ENCODE measurements at places on chromosomes 12 and 14. TPM values are rescaled to one million over a fixed set of nuclear protein-coding genes. Genes with fewer than 3 reads are reported as not detected.

GRCh38 chr12:115790526-115790925 lies 487.0 kb downstream of the MED13L start:
- DNase-seq = no peak

GRCh38 chr14:86055512-86056075 lies 525.6 kb downstream of the FLRT2 start:
- DNase-seq = no peak

DNA sequence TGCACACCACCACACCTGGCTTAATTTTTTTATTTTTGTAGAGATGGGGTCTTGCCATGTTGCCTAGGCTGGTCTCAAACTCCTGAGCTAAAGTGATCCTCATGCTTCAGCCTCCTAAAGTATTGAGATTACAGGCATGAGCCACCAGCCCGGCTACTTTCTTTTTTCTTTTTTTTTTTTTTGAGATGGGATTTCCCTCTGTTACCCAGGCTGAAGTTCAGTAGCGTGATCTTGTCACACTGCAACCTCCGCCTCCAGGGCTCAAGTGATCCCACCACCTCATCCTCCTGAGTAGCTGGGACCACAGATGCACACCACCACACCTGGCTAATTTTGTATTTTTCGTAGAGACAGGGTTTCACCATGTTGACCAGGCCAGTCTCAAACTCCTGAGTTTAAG lies 51.1 kb downstream of the LIMA1 start:
- no peak for DNase-seq

DNA sequence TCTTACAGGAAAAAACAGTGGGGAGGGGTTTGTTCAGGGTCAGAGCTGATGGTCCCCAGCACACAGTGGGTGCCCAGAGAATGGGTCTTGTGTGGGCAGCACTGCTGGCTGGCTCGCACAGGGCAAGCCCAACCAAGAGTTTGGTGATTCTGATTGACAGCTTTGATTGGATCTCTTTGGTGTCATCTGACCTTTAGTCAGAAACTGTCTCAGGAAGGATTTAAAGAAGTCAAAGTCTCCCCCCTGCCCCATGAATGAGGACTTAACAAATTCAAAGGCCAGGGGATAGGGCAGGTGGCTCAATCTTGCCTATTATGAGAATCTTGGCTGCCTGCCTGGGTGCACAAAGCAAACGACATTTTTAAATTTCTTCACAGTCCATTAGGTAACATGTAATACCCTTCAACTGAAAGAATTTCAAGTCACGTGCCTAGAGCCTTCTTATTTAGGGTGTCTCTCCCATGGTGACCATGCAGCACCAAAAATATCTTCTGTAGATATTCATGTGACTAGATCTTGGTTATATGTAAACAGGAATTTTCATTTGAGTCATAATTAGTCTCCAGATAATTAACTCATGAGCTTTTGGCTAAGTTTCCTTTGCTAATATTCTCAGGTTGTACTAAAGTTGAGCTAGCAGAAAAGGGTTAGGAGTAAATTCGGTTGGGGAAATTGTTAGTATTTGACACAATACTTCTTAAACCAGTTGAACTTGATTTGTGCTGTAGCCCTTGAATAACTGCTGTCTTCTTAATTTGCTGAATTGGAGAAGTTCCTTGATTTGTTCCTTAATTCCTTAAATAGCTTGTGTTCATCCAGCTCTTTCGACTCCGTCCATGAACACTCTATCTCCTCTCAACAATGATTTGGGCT lies 54.5 kb upstream of the HECTD1 start:
- DNase-seq = no peak

DNA sequence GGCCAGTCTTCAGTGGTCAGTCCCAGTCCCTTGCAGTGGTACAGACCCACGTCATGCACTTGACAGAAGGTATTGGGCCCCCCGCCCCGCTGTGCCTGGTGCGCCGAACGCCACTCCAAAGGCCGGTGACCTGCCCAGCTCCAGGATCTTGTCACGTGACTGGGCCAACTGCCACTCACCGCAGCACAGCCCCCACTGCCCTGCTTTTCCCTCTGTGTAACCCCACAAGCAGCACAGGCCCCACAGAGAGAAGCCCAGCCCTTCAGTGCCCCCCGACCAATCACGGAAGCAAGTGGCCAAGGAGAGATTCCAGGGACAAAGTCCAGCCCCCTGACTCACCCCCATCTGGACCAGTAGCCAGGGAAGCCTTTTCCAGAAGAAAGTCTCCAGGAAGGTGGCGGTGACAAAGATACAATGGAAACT lies 498 bp downstream of the GPR132 start:
- peak; percentile 56 for DNase-seq

GRCh38 chr14:34164162-34164864 lies 213.4 kb upstream of the EGLN3 start:
- no peak for DNase-seq

GRCh38 chr12:96213869-96214268 lies 19.7 kb downstream of the ELK3 start:
- no peak for DNase-seq

DNA sequence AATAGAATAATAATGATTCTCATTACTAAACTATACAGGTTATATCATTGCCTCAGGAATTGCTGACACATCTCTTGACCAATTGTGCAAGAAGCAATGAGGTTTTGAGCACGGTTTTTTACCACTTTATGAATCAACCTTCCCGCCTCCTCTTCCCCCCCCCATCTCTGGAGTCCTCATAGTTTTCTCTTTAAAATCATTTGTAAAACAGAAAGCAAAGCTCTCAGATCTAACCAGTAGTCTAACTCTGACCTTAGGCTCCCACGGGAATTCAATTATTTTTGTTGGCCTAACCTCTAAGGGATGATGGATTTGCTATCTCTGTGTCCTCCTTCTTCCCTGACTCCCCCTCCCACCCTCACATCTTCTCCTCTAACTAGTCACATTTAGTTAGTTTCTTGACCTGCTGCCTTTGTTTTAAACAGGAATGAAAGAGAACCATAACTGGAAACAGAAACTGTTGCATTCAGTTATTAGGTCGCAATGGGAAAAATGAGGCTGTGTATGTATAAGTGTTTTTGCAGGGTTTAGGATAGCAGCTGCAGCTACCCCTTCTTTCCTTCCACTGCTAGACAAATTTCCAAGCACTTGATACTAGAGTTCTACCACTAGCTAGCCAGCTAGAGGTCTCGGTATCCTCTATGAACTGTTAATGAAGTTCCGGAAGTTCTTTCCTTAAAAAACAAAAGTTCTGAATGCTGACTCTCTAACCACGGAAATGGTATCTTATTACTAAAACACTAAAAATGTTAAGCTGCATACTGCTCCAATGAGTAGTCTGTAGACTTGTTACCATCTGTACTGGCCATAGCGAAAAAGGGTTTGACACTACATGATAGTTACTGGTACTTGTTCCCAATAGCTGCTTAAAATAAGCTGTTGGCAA lies 65.4 kb downstream of the TAOK3 start:
- peak; percentile 54 for DNase-seq

DNA sequence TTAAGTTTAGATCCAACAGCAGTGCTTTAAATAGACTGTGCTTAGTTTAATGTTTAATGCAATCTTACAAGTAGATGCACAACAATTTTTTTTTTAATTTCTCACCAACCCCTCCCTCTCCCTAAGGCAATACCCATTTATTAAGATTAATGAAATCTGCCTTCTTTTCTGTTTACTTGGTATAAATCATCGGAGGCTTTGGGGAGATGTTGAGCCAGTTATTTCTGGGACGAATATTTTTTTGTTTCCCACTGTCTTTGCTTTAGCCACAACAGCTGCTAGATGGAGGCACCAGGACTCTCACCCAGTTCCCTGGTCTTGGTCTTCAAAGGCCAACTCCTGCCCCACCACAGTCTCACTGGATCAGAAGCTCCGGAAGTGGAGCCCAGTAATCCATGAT lies 113.4 kb downstream of the PLXNC1 start:
- DNase-seq = no peak

GRCh38 chr12:54044425-54045103 lies 9.1 kb upstream of the HOXC4 start:
- no peak for DNase-seq

DNA sequence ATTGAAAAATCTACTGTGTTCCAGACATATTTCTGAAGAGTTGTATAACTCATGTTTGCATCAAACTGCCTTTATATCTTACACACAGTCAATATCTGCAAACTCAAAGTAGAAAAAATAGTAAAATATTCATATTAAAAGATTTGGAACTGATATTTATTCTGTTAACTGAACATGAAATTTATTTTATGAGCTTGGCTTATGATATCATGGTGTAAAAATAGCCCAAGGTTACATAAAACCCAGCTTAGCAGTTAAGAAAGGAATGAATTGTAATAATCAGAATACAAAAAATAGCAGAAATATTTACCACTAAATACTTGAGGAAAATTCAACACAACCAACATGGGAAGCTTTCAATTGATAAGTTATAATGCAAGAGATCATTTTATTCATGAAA lies 367.9 kb downstream of the FLRT2 start:
- no peak for DNase-seq

GRCh38 chr14:93115069-93115820 lies 480 bp downstream of the ITPK1 start:
- peak; percentile 92 for DNase-seq

DNA sequence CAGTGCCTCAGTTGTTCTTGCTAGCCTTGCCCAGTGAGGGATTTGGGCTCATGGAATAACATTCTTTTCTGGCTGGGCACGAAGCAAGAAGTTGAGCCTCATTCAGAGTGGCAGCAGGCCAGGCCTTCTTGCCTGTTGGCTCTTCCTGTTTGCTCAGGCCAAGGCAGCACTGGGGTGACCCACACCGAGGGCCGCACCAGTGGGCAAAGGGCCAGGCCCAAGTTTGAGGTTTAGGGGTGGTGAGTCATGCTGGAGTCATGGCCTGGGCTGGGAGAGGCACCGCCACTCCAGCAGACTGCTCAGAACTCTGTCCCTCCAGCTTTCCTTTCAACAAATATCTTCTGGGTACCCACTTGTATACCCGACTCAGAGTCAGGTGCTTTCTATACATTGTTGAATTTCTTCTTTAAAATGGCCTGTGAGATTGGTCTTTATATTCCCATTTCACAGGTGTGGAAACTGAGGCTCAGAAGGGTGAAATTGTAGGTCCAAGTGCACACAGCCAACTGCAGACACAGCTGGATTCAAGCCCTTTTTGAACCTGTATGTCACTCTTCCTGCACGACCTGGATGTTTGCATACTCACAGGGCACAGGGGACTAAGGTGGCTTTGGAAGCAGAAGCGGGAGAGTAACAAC lies 279.4 kb downstream of the FOXN3 start:
- DNase-seq = no peak

DNA sequence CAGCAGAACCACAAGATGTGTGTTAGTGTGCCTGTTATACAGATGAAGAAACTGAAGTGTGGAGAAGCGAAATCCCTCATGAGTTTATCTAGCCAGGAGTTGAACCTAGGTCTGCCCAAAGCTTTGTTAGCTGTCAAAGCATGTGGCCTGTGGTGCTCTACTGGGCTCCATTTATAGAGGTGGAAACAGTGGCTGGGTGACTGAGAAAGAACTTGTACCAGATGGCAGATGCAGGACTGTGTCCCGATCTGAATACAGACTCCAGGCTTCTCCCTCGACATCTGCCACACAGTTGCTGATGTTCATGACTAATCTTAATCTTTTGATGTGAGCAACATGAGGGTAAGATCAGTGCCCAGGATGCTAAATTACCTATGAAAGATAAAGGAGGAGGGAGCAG lies 89.1 kb downstream of the C12orf75 start:
- DNase-seq = no peak

GRCh38 chr12:100794441-100795173 lies at the start of gene ANO4:
ANO4 (plus strand) TSS chr12:100794776; CDS start chr12:100901786, 107,010 bp downstream.
- no peak for DNase-seq

DNA sequence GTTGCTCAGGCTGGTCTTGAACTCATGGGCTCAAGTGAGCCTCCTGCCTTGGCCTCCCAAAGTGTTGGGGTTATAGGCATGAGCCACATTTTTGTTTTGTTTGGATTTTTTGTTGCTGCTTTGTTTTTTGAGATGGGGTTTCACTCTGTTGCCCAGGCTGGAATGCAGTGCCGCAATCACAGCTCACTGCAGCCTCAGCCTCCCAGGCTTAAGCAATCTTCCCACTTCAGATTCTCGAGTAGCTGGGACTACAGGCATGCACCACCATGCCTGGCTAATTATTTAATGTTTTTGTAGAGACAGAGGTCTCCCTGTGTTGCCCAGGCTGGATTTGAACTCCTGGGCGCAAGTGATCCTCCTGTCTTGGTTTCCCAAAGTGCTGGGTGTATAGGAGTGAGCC lies 5.7 kb upstream of the PLEK2 start:
- no peak for DNase-seq

DNA sequence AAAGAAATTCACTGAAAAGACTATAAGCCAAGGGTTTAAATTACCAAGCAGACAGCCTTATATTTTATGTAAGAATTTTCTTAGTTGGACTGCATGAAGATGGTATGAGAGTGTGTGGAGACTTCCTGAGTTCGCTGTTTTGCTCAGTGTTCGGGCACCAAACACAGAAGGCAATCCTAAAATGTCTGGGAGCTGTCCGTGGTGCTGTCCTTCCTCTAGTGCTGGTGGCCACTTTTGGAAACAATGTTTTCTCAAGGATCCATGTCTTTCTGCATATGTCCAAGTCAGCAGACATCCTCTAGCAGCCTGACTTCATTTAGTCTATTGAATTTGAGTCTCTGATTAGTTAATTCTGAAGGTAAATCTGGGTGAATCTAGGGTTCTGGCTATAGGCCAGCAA lies 135.8 kb downstream of the SLC8A3 start:
- DNase-seq = peak; percentile 4

DNA sequence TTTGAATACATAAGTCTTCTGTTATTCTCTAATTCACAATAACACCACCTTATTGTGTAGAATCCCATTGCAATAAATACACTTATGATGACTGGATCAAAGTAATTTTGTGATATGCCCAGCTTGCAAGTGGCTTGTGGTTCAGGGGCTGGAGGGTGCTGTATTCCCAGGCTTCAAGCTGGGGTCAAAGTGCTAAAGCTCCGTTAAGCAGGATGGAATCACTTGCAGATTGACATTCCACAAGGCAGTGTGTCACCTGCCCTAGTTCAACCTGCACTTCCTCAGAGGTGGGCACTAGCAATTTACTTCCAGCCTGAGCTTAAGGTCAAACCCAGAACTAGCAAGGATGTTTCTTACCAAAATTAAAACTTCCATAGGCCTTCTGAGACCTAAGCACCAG lies 166.6 kb downstream of the SSPN start:
- no peak for DNase-seq

DNA sequence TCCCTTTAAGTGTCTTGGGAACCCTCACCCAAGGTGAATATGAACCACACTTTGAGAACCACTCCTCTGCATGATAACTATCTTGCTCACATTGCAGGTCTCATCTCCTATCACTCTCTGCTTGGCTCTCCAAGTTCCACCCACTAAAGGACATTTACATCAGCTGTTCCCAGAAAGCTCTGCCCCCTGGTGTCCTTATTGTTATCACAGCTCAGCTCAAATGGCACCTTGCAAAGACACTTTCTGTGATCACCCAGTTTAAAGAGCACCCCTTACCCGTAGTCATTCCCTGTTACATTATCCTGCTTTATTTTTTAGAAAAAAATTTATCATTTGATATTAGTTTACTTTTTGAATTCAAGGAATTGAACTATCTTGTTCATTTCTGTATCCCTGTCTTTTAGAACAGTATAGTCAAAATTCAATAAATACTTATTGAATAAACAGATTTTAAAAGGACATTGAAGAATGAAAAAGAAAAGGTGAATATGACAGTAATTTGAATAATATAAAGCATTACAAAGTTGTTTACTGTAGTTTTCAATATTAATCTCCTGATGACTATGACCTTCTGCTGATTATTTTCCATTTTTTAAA lies 20.5 kb upstream of the GUCY2C start:
- DNase-seq = peak; percentile 51

CCDC177 gene
- total RNA-seq = not detected

DEGS2 gene
- total RNA-seq = 1.8 TPM

NKX2-1 gene
- not detected for total RNA-seq

HNRNPC gene
- total RNA-seq = 1,492 TPM
